Heart right ventricle (tissue), 16 donors: ENCODE measurements at places on chromosomes 16 and 17. TPM values are rescaled to one million over a fixed set of nuclear protein-coding genes. Genes with fewer than 3 reads are reported as not detected.

GRCh38 chr16:75996491-75996890 is 270.2 kb upstream of the CPHXL start:
- no peak overlapping the region for H3K4me3 ChIP-seq
- H3K4me1 ChIP-seq = no peaks in the 10 kb centered on the region

ATF7IP2 gene
- 31.9 TPM for total RNA-seq

DNA sequence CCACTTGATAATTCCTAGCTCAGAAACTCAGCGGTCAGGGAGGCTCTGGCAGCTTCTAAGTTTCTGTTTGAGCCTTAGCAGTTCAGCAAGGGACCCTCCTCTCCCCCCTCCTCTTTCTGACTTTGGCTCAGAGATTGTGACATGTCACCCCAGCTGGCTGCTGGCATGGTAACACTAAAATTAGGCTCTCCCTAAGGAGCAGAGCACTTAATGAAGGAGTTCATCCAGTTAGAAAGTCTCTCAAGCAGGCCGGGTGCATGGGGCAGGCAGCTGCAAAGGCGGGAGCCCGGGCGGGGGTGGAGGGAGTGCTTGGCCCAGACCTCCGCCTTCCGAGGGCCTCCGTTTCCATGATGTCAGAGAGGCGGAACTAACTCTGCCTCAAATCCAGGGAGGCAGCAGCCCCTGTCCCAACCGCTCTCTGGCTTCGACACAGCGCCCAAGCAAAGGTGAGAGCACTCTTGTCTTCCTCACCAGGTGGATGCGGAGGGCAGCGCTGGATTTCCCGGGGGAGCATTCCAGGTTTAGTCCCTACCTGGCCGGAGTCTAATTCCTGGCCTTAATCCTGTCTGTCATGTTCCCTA is 128.0 kb upstream of the PLCG2 start:
- no peak overlapping the region for H3K4me3 ChIP-seq
- H3K27ac ChIP-seq = peak overlapping the region; percentile 20
- no peaks in the 10 kb centered on the region for H3K4me1 ChIP-seq
- H3K27me3 ChIP-seq = no peaks in the 10 kb centered on the region
- no peaks in the 10 kb centered on the region for H3K36me3 ChIP-seq

- H3K4me1 ChIP-seq = peaks cover 30% of the 10 kb centered on the region
- H3K36me3 ChIP-seq = peaks cover 89% of the 10 kb centered on the region
- H3K27me3 ChIP-seq = no peaks in the 10 kb centered on the region
- no peak overlapping the region for H3K4me3 ChIP-seq
Measured at GRCh38 chr17:18323007-18323406, 7.9 kb downstream of the SMCR8 start.

GRCh38 chr16:85908444-85908843 is 9.5 kb downstream of the IRF8 start:
- DNase-seq = no peak
- no peaks in the 10 kb centered on the region for H3K36me3 ChIP-seq
- no peak overlapping the region for H3K4me3 ChIP-seq
- peaks cover 90% of the 10 kb centered on the region for H3K4me1 ChIP-seq
- no peak overlapping the region for H3K27ac ChIP-seq
- no peaks in the 10 kb centered on the region for H3K27me3 ChIP-seq

DNA sequence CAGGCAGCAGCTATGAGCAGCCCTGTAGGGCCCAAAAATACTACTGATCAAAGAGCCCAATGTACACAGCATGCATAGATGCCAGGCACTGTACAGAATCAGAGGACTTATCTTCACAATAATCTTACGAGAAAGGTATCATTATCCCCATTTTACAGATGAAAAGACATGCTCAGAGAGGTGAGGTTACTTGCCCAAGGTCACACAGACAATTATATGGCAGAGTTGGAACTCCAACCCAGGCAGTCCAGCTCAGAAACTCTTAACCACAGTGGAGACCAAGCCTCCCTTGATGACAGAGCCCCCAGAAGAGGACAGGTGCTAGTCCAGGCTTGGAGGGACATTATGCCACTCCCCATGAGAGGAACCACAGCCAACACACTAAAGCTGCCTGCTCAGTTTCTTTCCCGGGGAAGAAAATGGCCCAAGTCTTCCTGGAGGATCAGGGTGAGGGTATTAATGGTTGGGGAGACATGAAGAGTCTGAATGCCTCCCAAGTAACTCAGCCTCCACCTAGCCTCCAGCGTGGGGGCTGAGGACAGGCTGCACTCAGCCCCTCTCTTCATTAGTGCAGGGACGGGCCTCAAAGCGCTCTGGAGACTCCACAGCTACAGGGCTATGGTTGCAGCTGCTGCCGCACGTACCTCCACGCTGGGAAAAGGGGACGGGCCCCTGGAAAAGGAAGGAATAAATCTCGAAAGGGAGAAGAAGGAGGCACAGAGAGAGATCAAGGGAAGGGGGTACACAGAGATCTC is 826 bp downstream of the UNC119 start:
- H3K4me3 ChIP-seq = peak overlapping the region; percentile 95
- no peak for DNase-seq
- no peaks in the 10 kb centered on the region for H3K27me3 ChIP-seq
- H3K27ac ChIP-seq = no peak overlapping the region

CLEC10A gene
- total RNA-seq = 1.8 TPM

DNA sequence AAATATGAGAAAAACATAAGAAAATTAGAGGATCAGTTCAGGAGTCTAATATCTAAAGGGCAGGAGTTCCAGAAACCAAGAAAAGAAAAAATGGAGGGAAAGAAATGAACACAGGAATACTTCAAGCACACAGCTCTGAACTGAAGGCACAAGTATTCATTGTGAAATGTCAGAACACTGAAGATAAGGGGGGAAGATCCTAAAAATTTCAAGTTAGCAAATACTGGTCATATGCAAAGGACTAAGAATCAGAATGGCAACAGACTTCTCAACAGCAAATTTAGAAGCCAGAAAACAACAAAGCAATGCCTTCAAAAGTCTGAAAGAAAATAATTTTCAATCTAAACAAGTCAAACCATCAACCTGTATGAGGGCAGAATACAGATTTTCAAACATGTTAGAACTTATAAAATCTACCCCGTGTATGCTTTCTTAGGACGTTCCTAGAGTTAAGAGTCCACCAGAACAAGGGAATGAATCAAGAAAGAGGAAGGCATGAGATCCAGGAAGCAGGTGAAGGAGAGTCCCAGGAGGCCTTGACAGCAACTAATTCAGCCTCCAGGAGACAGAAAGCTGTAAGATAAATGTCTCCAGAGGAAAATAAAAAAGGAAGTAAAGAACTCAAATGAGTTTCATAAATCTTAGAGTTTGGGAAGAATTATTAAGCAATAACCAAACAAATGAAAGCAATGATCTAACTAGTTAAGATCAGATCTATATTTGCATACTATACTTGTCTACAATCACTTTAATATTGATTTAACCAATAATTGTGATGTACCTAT is 2.8 kb downstream of the BRD7 start:
- H3K4me3 ChIP-seq = no peak overlapping the region
- H3K27ac ChIP-seq = no peak overlapping the region
- H3K4me1 ChIP-seq = peaks cover 15% of the 10 kb centered on the region
- DNase-seq = no peak

SP2 gene
- total RNA-seq = 15.8 TPM

DNA sequence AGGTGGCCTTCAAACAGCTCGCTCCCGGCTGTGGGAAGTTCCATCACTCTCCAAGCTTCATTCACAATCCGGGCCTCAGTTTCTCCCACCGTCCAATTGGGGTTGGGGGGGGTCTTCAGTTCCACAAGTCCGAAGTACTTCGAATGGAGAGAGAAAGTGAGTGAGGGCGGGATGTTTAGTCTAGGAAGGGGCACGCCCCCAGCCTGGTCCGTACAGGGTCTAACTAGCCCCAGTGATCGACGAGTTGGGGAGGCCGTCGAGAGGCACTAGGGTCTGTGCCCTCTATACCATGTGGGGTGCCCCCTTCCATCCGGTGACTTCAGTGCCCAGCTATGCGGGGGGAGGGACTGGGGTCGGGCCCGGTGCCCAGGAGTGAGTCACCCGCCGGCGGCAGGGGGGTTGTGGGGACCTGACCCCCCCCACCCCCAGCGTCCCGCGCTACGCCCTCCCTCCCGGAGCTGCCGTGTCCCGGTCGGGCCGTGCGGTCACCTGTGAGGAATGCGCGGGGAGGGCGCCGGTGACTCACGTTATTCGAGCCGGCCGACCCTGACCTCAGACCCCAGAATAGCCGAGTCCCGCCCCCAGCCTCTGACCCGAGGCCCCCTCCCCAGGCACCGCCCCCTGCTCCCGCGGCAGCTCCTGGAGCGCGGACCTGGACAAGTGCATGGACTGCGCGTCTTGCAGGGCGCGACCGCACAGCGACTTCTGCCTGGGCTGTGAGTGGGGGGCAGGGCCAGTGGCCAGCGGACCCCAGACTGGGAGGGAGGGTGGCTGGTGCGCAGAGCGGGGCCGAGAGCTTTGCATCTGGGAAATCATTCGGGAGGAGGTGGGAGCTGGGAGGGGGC is 658 bp downstream of the TNFRSF12A start:
- DNase-seq = peak; percentile 77
- no peaks in the 10 kb centered on the region for H3K36me3 ChIP-seq
- peaks cover 56% of the 10 kb centered on the region for H3K4me1 ChIP-seq

PLCG2 gene
- total RNA-seq = 18.2 TPM

SCPEP1 gene
- total RNA-seq = 81.6 TPM

GRCh38 chr16:17177242-17177958 is 293.4 kb downstream of the XYLT1 start:
- H3K27ac ChIP-seq = no peak overlapping the region
- no peak overlapping the region for H3K4me3 ChIP-seq
- H3K36me3 ChIP-seq = no peaks in the 10 kb centered on the region
- no peaks in the 10 kb centered on the region for H3K27me3 ChIP-seq
- H3K4me1 ChIP-seq = no peaks in the 10 kb centered on the region
- DNase-seq = no peak

KRT28 gene
- total RNA-seq = not detected

- no peaks in the 10 kb centered on the region for H3K27me3 ChIP-seq
- no peaks in the 10 kb centered on the region for H3K4me1 ChIP-seq
Measured at GRCh38 chr16:61897657-61898056, 138.6 kb downstream of the CDH8 start.

- H3K36me3 ChIP-seq = no peaks in the 10 kb centered on the region
- H3K27me3 ChIP-seq = no peaks in the 10 kb centered on the region
- no peak for DNase-seq
- H3K4me1 ChIP-seq = no peaks in the 10 kb centered on the region
- no peak overlapping the region for H3K4me3 ChIP-seq
Measured at GRCh38 chr16:28011971-28012445, 51.5 kb downstream of the GSG1L start.

CCL14 gene
- total RNA-seq = 5.6 TPM

DNA sequence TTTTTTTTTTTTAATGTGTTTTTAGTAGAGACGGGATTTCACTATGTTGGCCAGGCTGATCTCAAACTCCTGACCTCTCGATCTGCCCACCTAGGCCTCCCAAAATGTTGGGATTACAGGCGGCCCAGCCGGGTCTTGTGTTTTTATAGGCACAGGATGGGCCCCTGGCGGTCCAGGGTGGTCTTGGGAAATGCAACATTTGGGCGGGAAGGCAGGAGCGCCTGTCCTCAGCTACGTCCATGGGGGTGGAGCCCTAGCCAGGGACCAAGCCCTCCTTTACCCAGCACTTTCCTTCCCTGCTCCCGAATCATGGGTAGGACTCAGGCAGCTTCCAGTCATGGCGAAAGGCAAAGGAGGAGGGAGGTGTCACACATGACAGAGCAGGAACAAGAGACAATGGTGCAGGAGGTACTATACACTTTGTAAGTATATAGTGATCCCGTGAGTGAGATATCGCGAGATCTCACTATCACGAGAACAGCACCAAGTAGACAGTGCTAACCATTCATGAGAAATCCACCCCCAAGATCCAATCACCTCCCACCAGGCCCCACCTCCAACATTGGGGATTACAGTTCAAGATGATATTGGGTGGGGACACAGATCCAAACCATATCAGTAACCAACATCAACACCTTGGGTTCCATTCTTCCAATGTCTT is 226.7 kb upstream of the WSCD1 start:
- no peak overlapping the region for H3K4me3 ChIP-seq
- peaks cover 7% of the 10 kb centered on the region for H3K27me3 ChIP-seq
- H3K27ac ChIP-seq = no peak overlapping the region
- DNase-seq = no peak
- no peaks in the 10 kb centered on the region for H3K36me3 ChIP-seq

DNA sequence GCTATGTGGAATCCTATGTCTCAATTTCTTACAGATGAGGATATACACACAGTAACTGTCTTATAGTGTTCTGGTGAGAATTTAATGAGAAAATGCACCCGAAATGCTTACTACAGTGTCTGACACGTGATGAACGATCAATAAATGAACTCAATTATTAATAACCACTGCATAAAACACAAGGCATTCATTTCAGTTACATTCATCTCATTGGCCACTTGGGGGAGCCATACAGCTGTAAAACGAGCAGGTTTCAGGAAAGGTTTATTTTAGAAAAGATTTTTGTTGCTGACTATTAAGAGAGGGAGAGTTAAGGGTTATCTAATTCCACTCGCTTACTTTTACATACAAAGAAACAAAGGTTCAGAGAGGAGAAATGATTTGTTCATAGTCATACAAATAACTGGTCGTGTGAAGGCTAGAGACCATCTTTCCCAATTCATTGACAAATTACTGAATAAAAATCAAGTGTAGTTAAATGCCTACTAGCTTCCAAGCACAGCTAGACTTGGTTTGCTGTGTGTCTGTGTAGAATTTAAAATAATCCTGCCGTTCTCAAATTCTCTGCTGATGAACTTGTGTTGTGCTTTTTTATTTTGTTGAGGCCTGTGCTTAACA is 160.1 kb downstream of the MAP2K4 start:
- H3K4me1 ChIP-seq = no peaks in the 10 kb centered on the region
- no peaks in the 10 kb centered on the region for H3K36me3 ChIP-seq
- no peaks in the 10 kb centered on the region for H3K27me3 ChIP-seq
- H3K27ac ChIP-seq = no peak overlapping the region
- no peak for DNase-seq

DNA sequence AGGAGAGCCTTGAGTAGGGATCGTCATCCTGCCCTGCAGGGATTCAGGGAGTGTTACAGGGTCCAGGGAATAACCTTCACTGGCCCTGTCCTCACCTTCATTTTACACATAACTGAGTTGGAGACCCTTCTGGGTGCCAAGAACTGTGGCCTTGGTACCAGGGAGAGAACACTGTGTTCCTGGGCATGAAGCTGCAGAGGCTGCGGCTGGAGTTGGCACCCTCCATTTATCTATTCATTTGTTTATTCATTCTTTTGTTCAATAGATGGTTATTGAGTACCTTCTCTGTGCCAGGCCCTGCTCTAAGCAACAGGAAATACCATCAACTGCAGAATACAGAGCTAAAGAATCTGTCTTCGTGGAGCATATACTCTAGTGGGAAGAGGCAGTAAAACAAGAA is 6.7 kb downstream of the ABCC3 start:
- H3K36me3 ChIP-seq = no peaks in the 10 kb centered on the region
- H3K27me3 ChIP-seq = peaks cover 9% of the 10 kb centered on the region
- H3K27ac ChIP-seq = no peak overlapping the region
- no peak overlapping the region for H3K4me3 ChIP-seq
- H3K4me1 ChIP-seq = peaks cover 23% of the 10 kb centered on the region

GRCh38 chr16:23584186-23585076 is 11.7 kb downstream of the NDUFAB1 start:
- H3K4me1 ChIP-seq = peaks cover 4% of the 10 kb centered on the region
- H3K36me3 ChIP-seq = peaks cover 6% of the 10 kb centered on the region
- H3K27me3 ChIP-seq = no peaks in the 10 kb centered on the region
- no peak overlapping the region for H3K27ac ChIP-seq
- no peak overlapping the region for H3K4me3 ChIP-seq

- DNase-seq = no peak
- no peaks in the 10 kb centered on the region for H3K27me3 ChIP-seq
- peak overlapping the region; percentile 55 for H3K27ac ChIP-seq
- peaks cover 59% of the 10 kb centered on the region for H3K4me1 ChIP-seq
- H3K4me3 ChIP-seq = no peak overlapping the region
Measured at GRCh38 chr17:57622683-57623433, 122.2 kb downstream of the CCDC182 start.

BRIP1 gene
- total RNA-seq = 0.44 TPM
